ENCODE measurements at places on chromosomes 16 and 17.
A peak's percentile ranks its signal among the peaks of the same experiment; 100 is the strongest.

- no peak for DNase-seq
These were observed 24.2 kb downstream of the DDX19A start for GRCh38 chr16:70370924-70371323.

DNA sequence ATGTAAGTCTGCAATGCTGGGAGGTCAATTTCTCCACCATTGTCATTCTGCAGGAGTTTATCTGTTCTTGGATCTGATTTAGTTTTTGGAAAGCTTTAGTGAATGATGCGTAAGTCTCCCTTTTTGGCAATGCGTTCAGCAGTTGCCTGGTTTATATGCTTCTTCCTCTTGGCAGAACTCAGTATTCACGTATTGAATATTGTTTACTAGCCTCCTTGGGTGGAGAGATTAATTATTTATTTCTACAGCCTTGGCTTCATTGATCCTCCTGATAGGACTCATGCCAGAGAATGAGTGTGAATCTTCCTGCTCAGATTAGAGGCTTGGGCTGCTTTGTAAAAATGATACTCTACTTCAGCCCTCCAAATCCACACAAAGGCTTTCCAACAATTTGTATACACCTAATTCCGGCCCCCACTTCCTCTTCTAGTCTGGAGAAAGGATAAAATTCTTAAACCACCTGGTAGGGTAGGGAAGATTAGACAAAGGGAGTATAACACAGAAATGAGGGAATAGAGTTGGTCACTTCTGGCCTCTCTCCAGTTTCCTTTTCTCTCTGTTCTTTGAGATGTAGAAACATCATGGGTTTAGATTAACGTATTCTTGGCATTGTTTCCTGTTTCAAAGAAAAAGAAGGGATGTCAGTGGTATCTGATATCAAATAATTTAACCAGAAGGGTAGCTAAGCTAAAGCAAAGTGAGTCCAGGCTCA lies 929.8 kb downstream of the KCNJ2 start:
- DNase-seq: no peak

- DNase-seq: no peak
These were observed 6.9 kb upstream of the UTP6 start for GRCh38 chr17:31908386-31908785.

- no peak for DNase-seq
These were observed 13.6 kb downstream of the HSD11B2 start for GRCh38 chr16:67444259-67445125.

- DNase-seq: no peak
These were observed 20.7 kb downstream of the LIMD2 start for GRCh38 chr17:63679214-63679613.

DNA sequence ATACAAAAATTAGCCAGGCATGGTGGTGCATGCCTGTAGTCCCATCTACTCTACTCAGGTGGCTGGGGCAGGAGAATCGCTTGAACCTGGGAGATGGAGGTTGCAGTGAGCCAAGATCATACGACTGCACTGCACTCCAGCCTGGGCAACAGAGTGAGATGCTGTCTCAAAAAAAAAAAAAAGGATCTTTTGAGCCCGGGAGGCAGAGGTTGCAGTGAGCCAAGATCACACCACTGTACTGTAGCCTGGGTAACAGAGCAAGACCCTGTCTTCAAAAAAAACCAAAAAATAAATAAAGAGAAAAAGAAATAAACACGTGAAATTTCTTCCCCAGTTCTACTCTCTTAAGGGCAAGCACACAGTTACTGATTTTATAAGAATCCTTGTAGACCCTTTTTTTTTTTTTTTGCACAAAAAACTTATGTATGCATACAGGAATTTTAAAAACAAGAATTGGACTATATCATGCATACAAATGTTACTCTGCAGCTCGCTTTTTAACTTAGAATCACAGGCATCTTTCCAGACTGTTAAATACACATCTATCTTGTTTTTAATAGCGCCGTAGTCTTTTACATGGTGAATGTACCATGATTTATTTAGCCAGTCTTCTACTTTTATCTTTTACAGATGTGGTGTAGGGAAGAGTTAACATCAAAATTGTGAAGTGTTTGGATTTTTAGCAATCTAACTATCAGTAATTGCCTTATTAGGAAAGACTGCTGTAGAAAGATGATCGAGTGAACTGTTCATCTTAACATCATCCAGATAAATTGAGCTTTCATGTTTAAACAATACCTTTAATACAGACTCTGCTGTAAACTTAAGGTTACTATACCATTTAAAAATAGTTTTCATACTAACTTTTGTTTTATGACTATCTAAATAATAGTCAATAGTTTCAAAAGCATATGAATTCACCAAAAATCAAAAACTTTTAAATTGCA lies 14.6 kb downstream of the CDH3 start:
- DNase-seq: no peak

DNA sequence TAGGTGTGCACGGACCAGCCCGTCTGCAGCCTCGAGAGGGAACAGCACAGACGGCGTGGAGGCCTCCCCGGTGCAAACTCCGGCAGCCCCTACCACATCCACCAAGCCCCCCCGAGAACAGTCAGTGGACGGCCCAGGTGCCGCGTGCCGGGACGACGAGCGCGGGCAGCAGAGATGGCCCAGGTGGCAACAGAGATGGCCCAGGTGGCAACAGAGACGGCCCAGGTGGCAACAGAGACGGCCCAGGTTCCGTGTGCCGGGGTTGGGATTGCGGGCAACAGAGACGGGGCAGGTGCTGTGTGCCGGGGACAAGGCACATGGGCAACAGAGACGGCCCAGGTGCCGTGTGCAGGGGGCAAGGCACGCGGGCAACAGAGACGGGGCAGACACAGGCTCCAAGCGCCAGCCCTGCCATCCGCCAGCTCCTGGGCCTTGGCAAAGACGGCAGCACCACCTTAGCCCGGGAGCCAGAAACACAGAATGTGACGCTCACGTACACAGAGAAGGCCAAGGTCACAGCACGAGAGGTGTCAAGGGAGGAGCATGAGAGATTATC lies 31.1 kb downstream of the RPH3AL start:
- no peak for DNase-seq

- no peak for DNase-seq
These were observed 82.6 kb downstream of the IRX3 start for GRCh38 chr16:54203851-54204505.

- no peak for DNase-seq
These were observed 8.9 kb upstream of the ABAT start for GRCh38 chr16:8665529-8665928.

DNA sequence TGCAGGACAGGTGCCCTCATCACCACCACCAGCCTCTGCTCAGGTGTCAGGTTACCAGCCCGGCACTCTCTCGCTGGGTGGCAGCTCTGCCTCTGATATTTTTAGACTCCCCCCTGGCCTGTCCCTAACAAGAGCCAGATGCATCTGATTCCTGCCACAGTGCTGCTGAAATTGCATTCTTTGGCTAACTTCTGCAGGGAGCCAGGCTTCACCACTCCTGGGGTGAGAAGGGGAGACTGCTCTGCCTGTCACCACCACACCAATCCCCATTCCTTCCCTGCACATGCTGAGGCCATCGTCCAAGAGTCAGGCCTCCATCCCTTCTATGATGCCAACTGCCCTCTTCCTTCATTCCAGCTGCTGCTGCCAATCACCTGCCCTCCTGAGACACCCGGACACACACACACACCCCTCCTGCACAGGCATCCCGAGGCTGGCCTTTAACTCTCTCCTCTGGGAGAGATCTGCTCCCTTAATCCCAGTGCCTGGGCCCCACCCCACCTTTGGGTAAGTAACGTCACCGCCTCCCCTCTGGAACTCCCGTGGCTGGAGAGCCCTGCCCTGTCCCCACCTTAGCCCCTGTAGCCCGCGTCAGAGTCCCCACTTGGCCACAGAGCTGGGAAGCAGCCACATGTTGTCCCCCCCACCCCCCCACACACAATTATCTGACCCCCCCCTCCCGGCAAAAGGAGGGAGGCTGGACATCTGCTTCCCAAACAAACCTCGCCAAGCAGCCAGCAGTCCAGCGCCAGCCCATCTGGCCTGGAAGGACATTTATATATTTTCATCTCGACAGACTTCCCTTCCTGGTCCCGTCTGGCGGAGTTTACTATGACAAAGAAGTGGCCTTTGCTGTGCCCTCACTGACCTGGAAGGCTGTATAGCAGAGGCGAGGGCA lies 2.8 kb downstream of the EMP2 start:
- DNase-seq: no peak

GRCh38 chr17:57528058-57528451 lies 217.0 kb downstream of the CCDC182 start:
- no peak for DNase-seq

- DNase-seq: no peak
These were observed 372.7 kb downstream of the SLC39A11 start for GRCh38 chr17:72719578-72720493.

GRCh38 chr16:16084874-16085273 lies 135.5 kb downstream of the ABCC1 start:
- no peak for DNase-seq

- DNase-seq: no peak
These were observed 221.4 kb downstream of the KATNIP start for GRCh38 chr16:27771201-27771910.

DNA sequence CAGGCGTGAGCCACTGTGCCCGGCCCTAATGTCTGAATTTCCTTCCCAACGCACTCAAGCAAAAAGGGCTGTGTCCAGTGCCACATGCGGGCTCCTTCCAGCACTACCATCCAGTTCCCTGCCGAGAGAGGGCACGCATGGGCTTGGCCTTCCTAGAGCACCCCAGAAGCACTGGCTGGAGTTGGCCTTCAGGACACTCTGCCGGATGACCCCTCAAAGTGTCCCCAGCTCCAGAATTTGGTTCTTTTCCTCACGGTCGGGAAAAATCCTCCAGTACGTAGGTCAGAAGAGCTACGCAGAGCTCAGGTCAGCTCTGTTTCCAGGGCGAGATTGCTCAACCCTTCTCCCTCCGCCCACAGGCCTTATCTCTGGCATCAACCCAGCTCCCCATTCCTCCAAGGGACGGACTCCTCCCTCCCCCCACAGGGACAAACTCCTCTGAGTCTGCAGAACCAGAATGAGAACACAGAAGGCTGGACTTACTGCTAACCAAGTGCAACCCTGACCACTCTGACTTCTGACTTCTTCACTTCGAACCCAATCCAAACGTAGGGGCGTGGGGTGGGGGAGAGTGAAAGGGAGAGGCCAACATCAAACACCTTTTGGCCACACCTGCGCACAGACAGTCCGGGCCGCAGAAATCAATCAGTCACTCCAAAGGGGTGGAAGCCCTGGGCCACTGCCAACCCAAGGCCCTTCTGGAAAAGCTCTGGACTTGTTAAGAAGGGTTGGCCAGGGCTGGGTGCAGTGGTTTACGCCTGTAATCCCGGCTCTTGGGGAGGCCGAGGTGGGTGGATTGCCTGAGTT lies 3.6 kb downstream of the CDC42EP4 start:
- peak; percentile 85 for DNase-seq

- no peak for DNase-seq
These were observed 5.6 kb downstream of the TMEM238L start for GRCh38 chr17:10798332-10798749.

- peak; percentile 26 for DNase-seq
These were observed 66.8 kb downstream of the KPNA2 start for GRCh38 chr17:68102318-68102758.

DNA sequence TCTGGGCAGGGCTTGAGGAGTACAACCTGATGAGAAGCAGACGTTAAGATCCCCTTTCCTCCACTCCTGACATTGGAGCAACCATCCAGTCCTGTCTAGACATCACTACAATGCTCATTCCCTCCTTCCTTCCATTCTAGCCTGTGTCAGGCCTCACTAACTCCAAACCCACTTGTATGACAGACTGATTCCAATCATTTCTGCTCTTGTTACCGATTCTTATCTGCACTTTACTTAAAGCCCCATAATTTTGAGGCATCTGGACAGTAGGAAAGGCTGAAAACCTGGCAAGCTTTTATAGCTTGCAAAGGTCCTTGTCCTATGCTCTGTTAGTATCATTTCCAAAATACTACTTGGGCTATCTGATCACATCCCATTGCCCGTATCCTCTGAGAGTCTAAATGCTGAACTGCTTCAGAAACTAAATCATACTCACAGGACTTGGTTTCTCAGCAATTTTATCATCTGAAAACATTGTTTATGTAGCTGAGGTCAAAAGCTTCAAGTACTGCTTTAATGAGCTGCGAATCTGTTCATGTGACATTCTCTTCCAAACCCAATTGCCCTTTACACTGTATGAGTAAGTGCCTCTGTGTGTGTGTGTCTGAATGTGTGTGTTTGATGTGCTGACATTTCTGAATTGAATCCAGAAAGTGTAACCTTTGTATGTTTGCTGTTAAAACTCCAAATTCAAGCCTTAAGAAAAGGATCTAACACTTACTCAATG lies 57.2 kb upstream of the CACNG3 start:
- DNase-seq: no peak

- DNase-seq: no peak
These were observed 11.5 kb downstream of the ZNF597 start for GRCh38 chr16:3431779-3432219.

DNA sequence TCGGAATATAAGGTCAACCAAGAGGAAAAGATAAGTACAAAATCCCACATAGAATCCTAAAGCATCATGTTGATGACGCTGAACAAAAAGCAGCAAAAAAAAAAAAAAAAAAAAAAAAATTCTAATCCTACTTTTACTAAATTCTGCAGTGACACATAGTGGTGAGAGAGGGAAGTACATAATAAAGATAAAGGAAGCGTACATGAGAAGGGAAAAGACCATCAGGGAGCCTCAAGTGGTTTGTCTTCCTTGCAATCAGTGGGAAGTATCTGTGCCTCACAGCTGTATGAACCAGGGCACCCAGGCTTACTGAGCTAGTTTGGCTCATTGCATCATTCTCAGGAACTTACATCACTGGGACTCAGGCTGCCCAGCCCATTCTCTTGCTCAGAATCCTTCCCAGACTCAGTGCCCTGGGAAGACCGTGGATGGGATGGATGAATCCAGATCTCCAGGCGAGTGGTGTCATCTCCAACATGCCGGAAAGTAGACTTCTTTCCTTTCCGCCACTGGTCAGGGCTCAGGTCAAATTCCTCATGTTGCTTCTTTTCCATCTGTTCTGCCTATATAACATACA lies 21.2 kb downstream of the SMG6 start:
- peak; percentile 46 for DNase-seq

DNA sequence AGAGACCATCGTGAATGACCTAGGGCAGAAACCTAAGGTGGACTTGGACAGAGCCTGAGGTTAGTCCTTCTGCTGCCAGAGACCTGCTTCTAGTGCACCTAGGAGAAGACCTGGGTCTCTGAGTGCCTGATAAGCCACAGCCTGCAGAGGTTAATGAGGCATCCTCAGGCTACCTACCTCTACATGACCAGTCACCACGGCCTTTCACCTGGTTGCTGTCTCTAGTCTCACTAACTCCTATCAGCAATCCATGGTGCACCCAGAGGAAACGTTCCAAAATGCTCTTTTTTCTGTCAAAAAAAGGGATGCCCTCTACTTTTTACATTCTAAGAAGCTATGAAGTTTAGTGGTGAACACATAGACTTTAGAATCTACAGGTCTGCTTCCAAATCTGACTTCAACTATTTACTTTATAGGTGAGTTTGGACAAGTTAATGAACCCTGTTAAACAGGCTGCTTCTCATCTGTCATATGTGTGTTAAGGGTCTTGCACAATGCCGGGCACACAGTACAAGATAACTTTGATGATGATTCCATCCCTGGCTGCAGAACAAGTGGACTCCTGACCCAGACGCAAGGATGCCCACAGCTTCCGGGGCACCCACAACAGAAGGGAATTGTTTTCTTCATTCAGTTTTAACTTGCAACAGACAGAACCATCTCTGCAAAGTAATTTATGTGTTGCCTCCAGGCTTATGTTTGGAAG lies 469.9 kb upstream of the CDH5 start:
- no peak for DNase-seq

- DNase-seq: no peak
These were observed 26.9 kb downstream of the POLR2A start for GRCh38 chr17:7511108-7511507.

GRCh38 chr16:633336-634050 lies 2.6 kb downstream of the METTL26 start:
- DNase-seq: no peak

Data from mammary epithelial cell (primary cell).